PC-3 (cell line): ENCODE measurements at places on chromosomes 16 and 17. TPM values are rescaled to one million over a fixed set of nuclear protein-coding genes. Genes with fewer than 3 reads are reported as not detected.

DNA sequence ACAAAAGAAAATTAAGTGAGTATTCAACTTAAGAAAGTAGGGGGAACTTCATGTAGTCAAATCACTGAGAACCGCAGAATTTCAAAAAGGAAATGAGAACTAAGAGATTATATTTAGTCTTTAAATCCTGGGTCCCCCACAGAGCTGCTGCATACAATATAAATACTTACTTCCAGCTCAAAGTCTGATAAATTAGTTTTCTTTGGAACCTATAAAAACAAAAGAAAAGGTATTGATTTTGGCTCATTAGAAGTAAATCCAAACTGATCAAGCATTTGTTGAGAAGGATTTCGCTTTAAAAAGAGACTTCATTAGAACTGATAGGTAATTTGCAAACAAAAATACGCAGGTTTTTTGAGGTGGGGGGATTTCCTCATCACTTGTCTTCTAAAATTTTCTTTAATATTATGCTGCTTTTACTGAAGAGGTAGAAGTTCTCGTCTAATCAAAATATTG lies 21.9 kb downstream of the PARN start:
- H3K4me1 ChIP-seq, result no peaks in the 10 kb centered on the region
- H3K4me3 ChIP-seq, result no peak overlapping the region
- no peak overlapping the region for H3K27ac ChIP-seq
- H3K36me3 ChIP-seq, result peaks cover 14% of the 10 kb centered on the region; the same call in 1 of the 2 replicates
- no peak for DNase-seq

GRCh38 chr17:80743181-80743771 lies 198.6 kb downstream of the RPTOR start:
- no peaks in the 10 kb centered on the region for H3K4me1 ChIP-seq
- peaks cover 10% of the 10 kb centered on the region for H3K36me3 ChIP-seq
- no peak for DNase-seq
- H3K27me3 ChIP-seq, result no peaks in the 10 kb centered on the region

- DNase-seq, result no peak
- H3K4me3 ChIP-seq, result no peak overlapping the region
- peaks cover 29% of the 10 kb centered on the region for H3K36me3 ChIP-seq
- H3K27ac ChIP-seq, result no peak overlapping the region
- H3K4me1 ChIP-seq, result no peaks in the 10 kb centered on the region
Measured at GRCh38 chr17:48860034-48860433, 29.2 kb downstream of the CALCOCO2 start.

GRCh38 chr17:72702136-72702735 lies 390.3 kb downstream of the SLC39A11 start:
- H3K4me3 ChIP-seq, result no peak overlapping the region
- peaks cover 62% of the 10 kb centered on the region for H3K4me1 ChIP-seq
- peak overlapping the region; percentile 85 for H3K27ac ChIP-seq

GRCh38 chr17:73480740-73481139 lies 163.5 kb downstream of the SDK2 start:
- H3K36me3 ChIP-seq, result no peaks in the 10 kb centered on the region
- DNase-seq, result no peak
- H3K4me3 ChIP-seq, result no peak overlapping the region
- H3K27ac ChIP-seq, result no peak overlapping the region
- H3K27me3 ChIP-seq, result peaks cover 67% of the 10 kb centered on the region

GRCh38 chr17:13753771-13754170 lies 152.0 kb upstream of the HS3ST3A1 start:
- H3K36me3 ChIP-seq, result no peaks in the 10 kb centered on the region
- no peak overlapping the region for H3K4me3 ChIP-seq
- DNase-seq, result peak; percentile 19
- peaks cover 17% of the 10 kb centered on the region for H3K4me1 ChIP-seq
- H3K27me3 ChIP-seq, result no peaks in the 10 kb centered on the region

GRCh38 chr17:44933824-44934744 lies 13.5 kb downstream of the KIF18B start:
- no peaks in the 10 kb centered on the region for H3K27me3 ChIP-seq

DNA sequence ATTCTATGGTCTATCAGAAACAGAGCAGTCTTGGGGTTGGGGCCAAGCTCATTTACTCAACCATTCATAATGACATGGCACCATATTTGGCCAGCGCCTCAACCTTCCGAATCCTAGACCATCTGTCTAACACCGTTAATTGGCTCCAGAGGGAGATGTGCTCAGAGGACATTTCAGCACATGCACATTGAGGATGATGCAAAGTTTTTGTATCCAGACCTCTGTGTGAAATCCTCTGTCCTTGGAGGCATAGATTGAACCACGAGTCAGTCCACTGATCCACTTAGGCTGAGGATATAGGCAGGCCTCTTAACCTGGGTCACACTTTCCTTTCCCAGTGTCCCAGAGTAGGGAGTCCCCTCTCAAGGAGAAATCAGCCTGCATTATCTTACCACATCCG lies 85.5 kb downstream of the SHISA6 start:
- DNase-seq, result no peak
- no peak overlapping the region for H3K4me3 ChIP-seq
- no peak overlapping the region for H3K27ac ChIP-seq
- no peaks in the 10 kb centered on the region for H3K27me3 ChIP-seq
- H3K36me3 ChIP-seq, result no peaks in the 10 kb centered on the region
- H3K4me1 ChIP-seq, result no peaks in the 10 kb centered on the region

GRCh38 chr16:66269617-66270332 lies 96.7 kb upstream of the CDH5 start:
- H3K4me3 ChIP-seq, result peak overlapping the region; percentile 46; the same call in 1 of the 2 replicates
- no peak for DNase-seq
- no peak overlapping the region for H3K27ac ChIP-seq
- H3K27me3 ChIP-seq, result no peaks in the 10 kb centered on the region

The KCNJ16 gene
- not detected in 2 replicates for total RNA-seq

The GPRC5C gene
- 209 and 210 TPM in 2 replicates for total RNA-seq

The CLEC18A gene
- 0.22 TPM in 1 of 2 replicates, not detected in the other for total RNA-seq

The DNAH17 gene
- 0.04 and 0.23 TPM in 2 replicates for total RNA-seq
